T-helper 9 cell (primary cell): ENCODE measurements at places on chromosomes 1 and 21.

GRCh38 chr1:46278807-46279206, 24.6 kb downstream of the LRRC41 start:
- DNase-seq = no peak

GRCh38 chr1:211828584-211829342, 1.8 kb downstream of the LPGAT1 start:
- no peak for DNase-seq

DNA sequence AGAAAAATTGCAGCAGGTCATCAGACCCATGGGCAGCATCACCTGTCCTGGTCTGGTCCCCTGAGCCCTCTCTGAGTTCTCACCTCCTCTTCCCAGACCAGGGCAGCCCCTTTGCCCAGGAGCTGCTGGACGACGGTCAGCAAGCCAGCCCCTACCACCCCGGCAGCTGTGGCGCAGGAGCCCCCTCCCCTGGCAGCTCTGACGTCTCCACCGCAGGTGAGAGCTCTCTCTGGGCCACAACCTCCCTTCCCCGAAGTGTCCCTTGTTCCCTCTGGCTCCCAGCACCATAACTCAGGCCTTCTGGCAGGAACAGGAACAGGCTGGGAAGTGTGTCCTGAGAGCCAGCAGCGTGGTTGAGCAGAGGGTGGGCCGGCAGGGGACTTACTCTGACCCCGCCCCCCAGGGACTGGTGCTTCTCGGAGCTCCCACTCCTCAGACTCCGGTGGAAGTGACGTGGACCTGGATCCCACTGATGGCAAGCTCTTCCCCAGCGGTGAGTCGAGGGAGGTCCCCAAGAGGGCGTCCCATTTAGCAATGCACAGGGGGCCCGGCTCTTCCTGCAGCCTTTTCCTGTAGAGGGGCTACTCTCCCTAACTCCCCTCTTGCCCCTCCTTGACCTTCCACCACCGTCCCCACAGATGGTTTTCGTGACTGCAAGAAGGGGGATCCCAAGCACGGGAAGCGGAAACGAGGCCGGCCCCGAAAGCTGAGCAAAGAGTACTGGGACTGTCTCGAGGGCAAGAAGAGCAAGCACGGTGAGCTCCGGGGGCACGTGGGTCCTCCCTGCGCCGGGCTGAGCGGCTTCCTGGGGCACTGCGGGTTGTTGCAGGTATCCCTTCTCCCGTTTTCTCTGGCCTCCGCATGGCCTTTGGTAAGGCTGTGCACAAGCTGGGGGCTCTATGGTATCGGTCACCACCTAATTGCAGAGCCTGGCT, 2.4 kb downstream of the ELF3 start:
- no peak for DNase-seq

DNA sequence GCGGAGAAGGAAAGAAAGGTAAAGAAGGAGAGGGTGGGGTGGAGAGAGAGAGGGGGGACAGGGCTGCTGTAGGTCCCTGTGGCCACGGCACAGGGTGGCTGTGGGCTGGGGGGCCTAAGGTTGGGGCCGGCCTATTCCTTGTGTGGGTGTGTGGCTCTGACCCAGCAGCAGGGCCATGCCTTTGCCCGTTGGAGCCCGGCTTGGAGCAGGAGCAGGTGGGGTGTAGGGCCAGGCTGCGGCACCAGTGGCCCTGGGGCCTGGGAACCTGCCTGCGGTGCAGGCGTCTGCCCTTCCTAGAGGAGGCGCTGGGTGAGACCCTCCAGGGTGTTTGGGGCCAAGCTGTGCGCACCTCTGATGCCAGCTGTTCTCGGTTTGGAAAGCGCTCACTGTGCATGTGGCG, 19.7 kb upstream of the SUMO3 start:
- no peak for DNase-seq
